Vagina (tissue), 2 donors: ENCODE measurements at places on chromosomes 16 and 17.
A peak's percentile ranks its signal among the peaks of the same experiment; 100 is the strongest.

DNA sequence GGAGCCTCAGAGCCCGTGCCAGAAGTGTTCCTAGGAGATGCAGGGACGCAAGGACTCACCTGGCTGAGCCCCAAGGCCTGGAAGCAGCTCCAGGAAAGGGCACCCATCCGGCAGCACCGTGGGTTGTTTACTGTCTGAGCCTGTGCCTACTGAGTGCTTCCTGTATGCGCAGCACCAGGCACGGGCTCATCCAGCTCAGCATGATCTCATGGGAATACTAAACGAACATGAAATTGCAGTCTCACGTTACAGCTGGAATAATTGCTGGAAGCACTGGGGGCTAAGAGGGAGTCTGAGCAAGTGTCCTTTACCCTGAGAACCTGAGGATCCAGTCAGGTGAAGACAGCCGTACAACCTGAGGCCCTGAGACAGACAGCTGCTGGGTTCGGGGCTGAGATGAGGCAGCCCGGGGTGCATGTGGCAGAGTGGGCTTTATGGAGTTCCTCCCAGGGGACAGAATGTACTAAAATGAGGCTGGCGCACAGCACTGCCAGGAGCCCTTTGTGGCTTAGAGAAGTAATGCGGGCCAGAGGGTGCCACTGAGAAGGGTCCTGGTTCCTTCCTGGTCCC lies 5.4 kb downstream of the CTRL start:
- DNase-seq = no peak

GRCh38 chr16:31347445-31347844 lies 7.5 kb upstream of the ITGAX start:
- no peak for DNase-seq

DNA sequence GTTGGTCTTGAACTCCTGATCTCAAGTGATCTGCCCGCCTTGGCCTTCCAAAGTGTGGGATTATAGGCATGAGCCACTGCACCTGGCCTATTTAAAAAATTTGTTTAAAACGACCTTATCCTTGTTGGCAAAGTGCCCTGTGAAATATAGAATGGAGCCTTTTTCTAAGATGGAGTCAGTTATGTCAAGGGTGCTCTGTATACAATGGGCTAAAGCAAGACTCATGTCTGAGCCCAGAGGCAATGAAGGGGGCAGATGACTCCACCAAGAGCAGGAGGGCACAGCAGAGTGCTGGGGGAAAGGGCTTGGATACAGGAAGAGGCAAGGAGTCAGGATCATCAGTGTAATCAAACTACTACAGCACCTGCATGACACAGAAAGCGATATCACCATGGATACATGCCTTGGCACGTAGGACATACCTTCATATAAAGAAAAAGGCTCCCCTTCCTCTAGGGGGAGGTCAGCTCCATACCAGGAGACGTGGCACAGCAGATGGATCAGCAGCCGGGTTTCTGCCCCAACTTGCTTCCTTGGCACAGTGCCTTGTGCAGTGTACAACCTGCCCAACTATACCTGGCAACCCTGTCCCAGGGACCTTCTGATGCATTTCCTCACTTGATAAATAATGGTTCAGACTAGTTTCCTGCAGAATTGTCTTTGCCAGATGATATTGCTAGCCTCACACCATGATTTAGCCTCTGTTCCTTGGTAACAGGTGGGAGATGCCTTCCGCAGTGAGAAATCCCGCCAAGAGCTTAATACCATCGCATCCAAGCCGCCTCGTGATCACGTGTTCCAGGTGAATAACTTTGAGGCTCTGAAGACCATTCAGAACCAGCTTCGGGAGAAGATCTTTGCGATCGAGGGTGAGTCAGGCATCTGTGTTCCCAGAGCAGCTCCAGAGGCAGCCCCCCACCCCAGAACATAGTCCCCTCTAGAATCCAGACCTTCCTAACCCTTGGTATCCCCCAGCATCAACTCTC lies 15.3 kb downstream of the ITGAM start:
- no peak for DNase-seq

DNA sequence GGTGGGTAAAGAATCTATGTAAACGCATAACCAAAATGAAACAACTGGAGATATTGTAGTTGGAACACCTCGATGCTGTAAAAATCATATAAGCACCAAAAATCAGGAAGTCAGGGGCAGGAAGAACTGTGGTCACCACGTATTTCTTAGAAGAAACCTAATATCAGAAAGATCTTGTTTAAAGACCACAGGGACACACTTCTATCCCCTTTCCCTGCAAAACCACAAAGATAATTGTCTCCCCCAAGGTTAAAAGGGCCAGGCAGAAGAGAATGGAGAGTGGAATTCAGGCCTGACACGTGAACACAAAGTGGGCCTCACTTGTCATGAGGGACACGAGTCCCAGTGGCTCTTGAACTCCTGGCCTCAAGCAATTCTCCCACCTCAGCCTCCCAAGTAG lies 68.1 kb downstream of the GSG1L start:
- no peak for DNase-seq

DNA sequence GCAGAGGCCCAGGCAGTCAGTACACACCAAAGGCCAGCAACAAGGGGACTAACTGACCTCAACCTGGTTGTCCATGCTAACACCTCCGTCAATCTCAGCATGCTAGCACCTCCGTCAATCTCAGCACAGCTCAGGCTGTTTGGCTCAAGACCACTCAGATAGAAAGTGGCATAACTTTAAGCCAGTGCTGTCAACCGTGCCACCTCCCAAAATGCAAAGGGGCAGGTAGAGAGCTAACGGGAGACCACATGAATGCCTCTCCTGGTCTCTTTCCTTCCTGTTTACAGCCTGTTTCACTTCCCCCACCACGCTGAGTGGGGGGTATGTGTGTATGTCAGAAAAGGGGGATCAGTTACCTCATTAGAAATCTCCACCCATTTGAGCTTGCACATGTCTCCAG lies 3.3 kb downstream of the UBTF start:
- no peak for DNase-seq

GRCh38 chr16:82082543-82083244 lies 47.6 kb downstream of the HSD17B2 start:
- no peak for DNase-seq

DNA sequence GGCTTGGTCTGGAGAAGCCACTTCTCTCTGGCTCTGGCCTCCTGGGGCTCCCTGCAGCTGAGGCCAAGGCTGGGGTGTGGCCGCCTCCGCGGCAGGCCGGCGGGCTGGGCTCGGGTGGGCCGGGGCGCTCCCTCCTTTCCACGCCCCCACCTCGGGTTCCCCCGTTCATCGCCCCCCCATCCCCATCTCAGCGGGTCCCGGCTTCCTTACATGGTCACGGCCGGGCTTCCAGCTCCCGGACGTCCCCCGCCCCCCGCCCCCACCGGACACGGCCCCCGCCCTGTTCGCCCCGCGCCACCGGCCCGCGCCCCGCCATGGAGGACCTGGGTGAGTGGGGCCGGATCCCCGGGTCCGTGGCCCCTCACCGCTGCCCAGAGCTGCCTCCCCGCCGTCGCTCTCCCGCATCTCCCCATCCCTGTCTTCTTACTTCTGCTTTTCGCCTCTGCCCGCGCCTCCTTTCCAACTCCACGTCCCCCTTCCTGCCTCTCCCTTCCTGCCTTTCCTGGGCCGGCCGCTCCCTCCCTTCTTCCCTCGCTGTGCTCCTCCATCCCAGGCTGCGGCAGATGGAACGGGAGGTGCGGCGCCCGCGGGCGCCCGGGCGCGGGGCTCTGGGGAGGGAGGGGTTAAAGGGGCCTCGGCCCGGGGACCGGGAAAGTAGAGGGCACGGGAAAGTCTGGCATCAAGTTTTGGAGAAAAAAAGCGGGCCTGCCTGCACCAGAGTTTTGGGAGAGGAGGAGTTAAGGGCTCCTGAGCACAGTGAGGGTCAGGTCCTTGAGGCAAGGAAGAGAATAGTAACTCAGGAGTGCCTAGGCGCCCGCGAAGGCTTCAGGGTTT lies at the start of gene TGFB1I1:
TGFB1I1 (plus strand) TSS at position 278 of the 834 bp plus-strand sequence; CDS start at position 315, 37 bp downstream.
- DNase-seq = no peak

GRCh38 chr17:61009663-61010062 lies 332.0 kb downstream of the BCAS3 start:
- DNase-seq = no peak

GRCh38 chr17:42018988-42019387 lies 902 bp upstream of the NKIRAS2 start:
- no peak for DNase-seq

GRCh38 chr16:87780385-87780989 lies 14.7 kb upstream of the KLHDC4 start:
- no peak for DNase-seq

DNA sequence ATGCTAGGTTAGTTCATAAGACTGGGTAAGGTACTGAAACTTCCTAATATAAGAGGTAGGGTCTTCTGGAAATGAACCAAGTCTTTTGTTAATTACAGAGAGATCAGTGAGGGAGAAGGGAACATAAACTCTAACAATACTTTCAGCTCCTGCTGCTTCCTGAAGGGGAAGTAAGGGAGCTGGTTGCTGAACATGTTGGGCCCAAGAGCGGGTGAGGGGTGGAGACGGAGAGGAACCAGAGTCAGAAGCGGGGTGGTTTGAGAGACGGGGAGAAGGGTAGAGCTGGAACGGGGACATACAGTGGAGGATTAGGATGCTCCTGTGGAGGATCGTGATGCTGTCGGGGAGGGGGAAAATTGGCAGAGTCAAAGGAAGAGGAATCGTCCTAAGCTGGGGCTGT lies 11.5 kb upstream of the ZNF747 start:
- DNase-seq = no peak

DNA sequence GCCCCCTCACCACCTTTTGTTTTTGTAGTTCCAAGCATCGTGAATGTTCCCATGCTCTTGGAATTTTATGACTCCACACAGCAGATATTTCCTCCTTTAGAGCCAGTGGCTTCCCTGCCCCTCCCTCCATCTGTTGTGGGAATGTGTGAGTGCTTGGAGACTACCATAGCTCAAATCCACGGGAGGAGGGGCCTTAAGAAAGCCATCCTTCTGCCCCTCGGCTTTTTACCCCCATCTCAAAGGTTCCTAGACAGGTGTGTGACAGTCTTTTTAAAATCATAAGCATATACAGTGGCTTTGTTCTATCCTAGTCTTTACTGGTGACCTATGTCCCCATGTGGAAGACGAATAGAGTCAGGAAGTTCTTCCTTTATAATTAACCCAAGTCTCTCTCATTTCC lies 47.2 kb downstream of the YPEL2 start:
- no peak for DNase-seq

GRCh38 chr16:14150796-14151195 lies 79.7 kb downstream of the MRTFB start:
- no peak for DNase-seq

- no peak for DNase-seq
Measured at GRCh38 chr16:4692460-4693295, 684 bp upstream of the NUDT16L1 start.

- no peak for DNase-seq
Measured at GRCh38 chr17:58577696-58578095, 63.3 kb upstream of the MTMR4 start.

DNA sequence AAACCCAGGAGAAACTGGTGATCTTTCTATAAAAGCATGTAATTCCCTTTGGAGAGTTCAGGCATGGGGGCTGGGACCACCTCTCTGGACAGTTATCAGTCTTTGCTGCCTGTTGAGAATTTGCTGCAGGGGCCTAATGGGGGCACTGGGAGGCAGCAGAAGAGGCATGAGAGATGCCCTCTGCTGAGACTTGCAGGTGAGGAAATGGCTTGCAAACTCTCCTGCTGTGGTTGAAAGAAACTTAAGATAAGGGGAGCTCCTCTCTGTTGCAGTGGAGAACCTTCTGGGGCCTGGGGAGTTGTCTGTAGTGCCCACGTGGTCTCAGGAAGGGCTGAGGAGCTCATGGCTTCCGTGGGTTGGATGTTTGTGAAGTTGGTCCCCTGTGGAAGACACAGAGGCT lies 301.1 kb upstream of the FOXF1 start:
- DNase-seq = no peak

DNA sequence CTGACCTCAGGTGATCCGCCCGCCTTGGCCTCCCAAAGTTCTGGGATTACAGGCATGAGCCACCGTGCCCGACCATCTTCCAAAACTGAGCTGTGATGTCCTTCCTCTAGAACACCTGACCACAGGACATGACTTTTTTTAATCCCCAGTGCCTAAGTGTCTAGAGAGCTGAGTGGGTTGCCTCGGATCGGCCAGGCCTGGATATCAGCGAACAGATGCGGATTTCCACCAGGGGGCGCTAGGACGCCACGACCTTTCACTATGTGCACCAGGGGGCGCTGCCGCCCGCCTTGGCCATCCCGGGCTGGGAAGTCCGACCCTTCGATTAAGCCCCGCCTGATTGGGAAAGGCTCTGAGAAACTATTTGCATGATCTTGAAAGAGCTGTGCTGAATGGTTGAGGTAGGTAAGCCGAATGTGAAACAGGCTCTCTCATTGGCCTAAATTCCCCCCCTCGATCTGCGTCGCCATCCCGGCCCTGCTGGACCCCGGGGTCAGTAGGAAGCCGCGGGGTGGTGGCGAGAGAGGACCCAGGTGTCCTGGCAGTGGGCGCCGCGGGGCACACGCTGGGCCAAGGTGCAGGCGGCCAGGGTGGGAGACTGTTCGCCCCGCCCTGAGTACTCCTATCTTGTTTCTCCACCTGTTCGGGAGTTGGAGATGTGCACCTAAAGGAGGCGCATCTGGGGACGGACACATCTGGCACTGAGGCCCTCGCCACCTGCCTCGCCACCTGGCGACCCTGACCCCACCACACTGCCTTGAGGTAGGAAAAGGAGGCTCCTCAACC lies at the start of gene ACBD4:
ACBD4 (plus strand) TSS at position 496 of the 786 bp plus-strand sequence. CDS start 458 bp downstream, outside the sequence.
- DNase-seq = peak; percentile 98

DNA sequence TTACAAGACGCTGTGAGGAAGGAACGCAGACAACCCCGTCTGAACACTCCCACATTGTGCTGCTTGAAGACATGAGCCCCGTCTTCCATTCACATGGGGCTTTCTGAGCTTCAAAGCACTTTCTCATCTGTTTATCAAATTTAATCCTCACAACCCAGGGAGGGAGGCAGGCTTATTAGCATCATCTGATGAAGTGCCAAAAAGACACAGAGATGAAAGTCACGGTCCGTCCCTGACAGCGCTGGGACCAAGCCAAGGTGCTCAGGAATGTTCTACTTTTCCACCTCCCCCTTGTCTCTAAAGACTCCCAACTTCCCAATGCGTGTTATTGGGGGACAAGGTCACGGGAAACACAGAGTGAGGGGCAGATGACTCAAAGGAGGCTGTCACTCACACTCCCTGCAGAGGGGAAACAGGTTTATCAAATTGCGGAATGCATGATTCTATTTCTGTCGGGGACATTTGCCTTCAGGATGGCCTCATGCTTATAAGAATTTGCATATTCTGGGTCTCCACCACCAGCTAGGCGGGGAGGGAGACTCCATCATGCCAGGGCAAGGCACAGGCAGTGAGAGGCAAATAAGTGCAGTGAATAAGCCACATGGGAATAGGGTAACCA lies 10.7 kb downstream of the XYLT1 start:
- no peak for DNase-seq
